Activated CD8-positive, alpha-beta T cell treated with anti-CD3 and anti-CD28 coated beads, Interleukin-2, amount 10 ng/mL, durations not matched to agents 7 days and 5 days (primary cell): ENCODE measurements at places on chromosomes 1 and 21. TPM values are rescaled to one million over a fixed set of nuclear protein-coding genes. Genes with fewer than 3 reads are reported as not detected.

HFM1 gene
- total RNA-seq: not detected

SUSD4 gene
- 0.23 TPM for total RNA-seq

S100A7A gene
- not detected for total RNA-seq

OR2M3 gene
- total RNA-seq: not detected

KRTAP10-9 gene
- total RNA-seq: not detected
